ENCODE measurements at places on chromosomes 1 and 21.

GRCh38 chr1:182765391-182765790 is 24.2 kb upstream of the NPL start:
- DNase-seq = no peak

GRCh38 chr1:32201011-32201855 is 838 bp downstream of the CCDC28B start:
- no peak for DNase-seq

GRCh38 chr1:190478149-190479049 is 735 bp upstream of the BRINP3 start:
- DNase-seq = peak; percentile 62

DNA sequence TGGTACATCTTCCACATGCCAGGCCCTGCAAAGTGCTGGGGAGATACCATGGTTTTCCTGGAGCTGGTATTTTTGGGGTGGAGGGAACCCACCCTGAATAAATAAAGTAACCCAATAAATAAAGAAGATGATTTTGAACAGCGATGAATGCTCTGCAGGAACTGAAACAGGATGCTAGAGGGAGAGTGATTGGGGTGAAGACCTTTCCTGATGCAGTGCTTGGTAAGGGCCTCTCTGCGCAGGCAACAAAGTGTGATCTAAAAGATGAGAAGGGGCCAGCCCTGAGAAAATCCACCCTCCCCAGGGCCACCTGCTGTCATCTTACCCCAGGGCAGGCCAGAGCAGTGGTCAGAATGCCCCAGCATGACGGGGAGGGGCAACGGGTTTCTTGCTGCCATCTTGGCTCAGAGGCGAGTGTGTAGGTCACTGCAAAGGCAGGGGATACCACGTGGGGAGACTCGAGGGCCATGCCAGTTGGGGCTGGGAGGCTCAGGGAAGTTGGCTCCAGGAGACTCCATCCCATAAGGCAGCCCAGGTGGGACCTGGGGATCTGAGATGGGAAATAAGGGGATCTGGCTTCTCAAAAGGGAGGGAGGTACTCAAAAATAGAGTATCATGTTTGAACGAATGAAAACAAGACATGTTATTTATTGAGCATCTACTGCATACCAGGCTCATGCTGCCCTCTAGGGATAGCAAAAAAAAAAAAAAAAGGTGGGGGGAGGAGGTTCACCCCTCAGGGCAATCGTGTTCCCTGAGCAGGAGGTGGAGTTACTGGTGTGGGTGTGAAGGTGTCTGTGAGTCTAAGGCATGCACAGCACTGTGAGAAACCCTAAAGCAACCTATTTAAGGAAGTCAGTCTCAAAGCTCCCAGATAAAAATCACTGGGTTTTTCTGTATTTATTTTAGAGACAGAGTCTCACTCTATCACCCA is 2.8 kb downstream of the SRARP start:
- no peak for DNase-seq

DNA sequence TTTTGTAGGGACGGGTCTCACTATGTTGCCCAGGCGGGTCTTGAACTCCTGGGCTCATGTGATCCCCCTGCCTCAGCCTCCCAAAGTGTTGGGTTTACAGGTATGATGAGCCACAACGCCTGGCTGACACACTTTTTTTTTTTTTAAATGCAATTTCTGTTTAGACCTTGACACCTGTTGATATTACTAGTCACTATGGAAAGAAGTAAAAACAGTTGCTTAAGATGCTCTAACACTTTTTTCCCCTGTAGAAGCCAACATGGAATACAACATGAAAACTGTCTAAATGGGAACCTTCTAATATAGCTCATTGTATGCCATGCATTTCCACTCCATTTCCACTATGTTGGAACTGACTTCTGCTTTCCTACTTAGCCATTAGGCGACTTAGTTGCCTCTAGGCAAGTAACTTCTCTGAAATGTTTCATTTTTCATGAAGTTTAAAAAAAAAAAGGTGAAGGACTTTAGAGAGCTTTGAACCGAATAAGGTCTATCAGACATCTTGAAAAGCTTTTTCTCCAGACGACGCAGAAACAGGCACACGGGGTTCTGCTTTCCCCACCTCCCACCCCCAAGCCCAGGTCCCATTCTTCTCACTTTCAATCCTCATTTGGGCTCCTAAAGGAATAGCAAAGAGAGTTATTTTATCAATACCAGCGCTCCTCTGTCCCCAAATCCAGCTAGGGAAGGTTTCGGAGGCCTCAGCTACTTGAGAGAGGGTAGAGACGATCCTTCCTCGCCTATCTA is 648 bp upstream of the DR1 start:
- no peak for DNase-seq

Data from NCI-H1105 (cell line).